ENCODE measurements at places on chromosomes 16 and 17.

DNA sequence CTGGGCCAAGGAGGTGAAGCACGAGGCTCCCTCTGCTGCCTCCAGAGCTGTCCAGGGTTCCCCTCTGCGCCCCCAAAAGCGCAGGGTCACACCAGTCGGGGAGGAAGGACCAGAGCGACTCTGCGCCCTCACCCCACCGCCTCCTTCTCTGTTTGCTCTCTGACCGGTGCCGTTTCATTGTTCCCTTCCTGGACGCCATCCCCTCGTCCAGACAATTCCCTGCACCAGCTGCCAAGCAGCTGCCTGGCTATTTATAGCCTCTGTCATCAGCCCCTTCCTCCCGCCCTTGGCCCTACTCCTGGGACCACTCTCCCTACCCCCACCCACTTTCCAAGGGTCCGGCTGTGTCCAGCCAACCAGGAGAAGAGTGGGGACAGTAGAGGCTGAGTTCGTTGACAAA is 68.8 kb upstream of the CREBBP start:
- DNase-seq: no peak

- DNase-seq: no peak
These were observed 299.5 kb downstream of the NPIPA8 start for GRCh38 chr16:18037051-18037450.

- no peak for DNase-seq
These were observed 158.6 kb downstream of the C16orf78 start for GRCh38 chr16:49531931-49532840.

DNA sequence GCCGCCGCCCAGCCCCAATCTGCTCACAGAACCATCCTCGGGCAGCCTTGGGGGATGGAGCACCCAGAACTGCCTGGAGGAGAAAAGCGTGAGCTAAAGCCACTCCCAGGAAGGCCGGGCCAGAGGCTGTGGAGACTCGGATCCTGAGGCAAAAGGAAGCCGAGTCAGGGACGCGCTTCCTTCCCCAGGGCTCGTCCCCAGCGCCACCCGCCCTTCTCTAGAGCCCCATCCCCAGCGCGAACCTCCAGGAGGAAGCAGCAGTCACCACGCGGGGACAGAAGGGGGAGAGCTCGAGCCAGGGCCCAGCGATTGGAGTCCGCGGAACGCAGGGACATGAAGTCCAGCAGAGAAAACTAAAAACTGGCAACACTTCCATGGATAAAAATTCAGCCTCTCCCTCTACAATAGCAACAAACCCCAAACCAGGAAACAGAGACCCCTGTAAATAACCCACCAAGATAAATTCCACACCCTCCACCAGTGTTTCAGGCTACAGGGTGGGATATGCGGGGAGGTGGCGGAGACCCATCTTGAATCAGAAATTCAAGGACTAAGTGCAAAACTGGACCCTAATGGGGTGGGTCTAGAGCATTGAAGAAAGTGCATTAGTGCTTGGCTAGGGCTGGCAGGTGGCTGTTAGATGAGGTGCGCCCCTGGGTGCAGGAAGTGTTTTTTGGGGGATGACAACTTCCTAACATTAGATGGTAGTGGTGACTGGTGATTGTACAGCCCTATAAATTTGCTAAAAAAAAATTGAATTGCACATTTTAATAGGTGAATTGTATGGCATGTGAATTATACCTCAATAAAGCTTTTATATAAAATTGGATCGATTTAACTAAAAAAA is 116.1 kb upstream of the METRNL start:
- peak; percentile 34 for DNase-seq

GRCh38 chr17:40303708-40304551 is 5.0 kb upstream of the RARA start:
- DNase-seq: no peak

DNA sequence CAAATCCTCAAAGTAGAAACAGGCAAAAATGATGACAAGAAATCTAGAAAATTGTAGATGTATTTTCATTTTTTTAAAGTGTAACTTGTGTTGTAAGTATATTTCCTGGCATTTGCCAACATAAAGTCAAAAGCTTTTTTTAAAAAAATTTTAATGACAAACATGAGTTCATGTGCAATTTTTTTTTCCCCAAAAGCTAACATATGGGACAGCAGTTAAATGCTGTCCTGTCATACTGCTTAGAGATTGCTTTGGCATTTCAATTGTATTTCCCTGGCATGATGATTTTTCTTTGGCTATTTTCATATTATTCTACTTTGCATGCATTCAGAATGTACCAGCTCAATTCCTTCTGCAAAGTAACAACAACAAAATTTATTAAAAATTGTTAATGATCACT is 24.5 kb upstream of the CPPED1 start:
- DNase-seq: no peak

DNA sequence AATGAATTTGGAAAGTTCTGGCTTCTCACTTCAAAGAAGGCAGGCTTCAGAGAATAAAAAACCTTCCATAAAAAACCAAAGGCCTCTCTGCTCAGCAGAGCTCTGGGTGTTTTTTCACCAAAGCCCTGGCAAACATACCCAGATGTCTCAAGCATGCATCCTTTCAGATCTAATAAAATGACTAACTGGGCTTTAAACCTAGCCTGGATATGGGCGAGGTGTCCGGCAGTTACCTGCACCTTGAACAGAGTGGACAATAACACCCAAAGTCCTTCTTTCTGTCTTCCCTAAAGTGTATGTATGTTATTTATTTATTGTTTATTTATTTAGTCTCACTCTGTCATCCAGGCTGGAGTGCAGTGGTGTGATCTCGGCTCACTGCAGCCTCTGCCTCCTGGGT is 469.3 kb downstream of the XYLT1 start:
- DNase-seq: no peak

- no peak for DNase-seq
These were observed 16.4 kb downstream of the REXO5 start for GRCh38 chr16:20822521-20823325.

DNA sequence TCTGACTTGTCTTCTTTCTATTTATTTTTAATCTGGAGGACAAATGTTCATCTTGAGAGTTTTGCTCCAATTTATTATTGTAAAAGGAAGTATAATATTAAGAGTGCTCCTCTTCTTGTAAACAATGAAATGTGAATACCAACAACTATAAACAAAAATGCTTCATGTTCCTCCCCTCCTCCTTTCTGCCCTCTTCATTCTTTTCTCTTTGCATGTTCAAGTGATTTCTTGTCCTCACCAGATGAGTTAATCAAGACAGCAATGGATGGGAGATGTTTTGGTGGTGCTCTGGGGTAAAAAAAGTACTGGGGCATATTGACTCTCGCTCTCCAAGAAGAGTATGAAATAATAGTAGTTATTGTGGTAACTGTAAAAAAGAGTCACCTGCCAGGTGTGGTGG is 24.3 kb downstream of the ITGB3 start:
- DNase-seq: no peak

DNA sequence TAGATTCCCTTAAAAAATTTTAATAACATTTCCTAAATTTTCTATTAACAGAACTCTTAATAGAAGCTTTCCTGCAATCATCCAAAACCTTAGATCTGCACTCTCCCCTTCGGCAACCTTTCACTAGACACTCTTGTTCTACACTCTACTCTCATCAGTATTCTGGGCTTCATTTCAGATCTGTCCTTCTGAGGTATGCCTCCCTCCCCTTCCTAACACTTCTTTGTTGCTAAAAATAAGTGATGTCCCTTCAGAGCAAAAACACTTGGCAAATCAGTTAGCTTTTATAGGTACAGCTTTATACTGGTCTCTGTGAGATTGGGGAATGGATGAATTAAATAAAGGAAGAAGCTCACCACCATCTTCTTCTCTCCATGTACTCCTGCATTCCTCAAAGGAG is 28.2 kb upstream of the GNAO1 start:
- no peak for DNase-seq

DNA sequence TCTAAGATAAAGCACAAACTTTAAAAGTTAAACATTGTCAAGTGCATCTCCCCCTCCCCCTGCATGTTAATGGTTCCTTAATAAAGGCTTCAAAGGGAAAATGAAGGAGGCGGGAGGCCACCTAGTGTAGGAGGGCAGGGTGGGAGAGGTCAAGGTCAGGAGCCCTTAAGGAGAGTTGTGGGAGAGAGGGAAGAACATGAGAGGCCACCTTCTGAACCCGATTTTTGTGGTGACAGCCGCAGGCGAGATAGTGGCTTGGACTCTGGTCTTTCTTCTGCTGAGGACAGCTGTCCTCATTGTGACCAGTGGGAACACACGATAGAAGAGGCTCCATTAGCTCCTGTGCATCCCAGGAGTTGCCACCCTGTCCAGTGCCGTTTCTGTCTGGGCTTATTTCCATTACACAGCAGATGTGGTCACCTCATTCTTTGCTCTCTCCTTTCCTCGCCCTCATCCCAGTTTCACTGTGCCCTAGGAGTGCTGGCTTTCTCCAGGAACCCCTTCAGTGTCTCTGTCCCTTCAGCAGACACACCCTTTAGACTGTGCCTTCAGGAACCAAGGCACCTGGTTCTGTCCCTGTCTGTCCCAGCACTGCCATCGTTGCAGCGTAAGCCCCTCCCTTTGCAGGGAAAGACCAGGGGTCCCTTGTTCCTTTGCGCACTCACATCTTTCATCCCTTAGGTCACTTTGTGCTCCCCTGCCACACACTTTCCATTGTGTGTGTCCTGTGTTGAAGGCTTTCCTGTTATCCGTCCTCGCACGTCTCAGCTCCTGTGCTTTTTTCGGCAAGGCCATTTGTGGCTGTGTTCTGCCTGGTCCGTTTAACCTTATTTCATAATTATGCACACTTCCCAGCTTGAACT is 7.5 kb downstream of the SEC14L1 start:
- no peak for DNase-seq

GRCh38 chr17:29049541-29050145 is 6.7 kb downstream of the PIPOX start:
- no peak for DNase-seq

- DNase-seq: no peak
These were observed 105.9 kb downstream of the ZFHX3 start for GRCh38 chr16:72942021-72942420.

- DNase-seq: no peak
These were observed 112.9 kb downstream of the METRNL start for GRCh38 chr17:83192161-83192788.

- DNase-seq: peak; percentile 58
These were observed 461.0 kb upstream of the C16orf82 start for GRCh38 chr16:26605626-26606271.

- DNase-seq: no peak
These were observed 22.9 kb upstream of the ZCCHC14 start for GRCh38 chr16:87515475-87516330.

DNA sequence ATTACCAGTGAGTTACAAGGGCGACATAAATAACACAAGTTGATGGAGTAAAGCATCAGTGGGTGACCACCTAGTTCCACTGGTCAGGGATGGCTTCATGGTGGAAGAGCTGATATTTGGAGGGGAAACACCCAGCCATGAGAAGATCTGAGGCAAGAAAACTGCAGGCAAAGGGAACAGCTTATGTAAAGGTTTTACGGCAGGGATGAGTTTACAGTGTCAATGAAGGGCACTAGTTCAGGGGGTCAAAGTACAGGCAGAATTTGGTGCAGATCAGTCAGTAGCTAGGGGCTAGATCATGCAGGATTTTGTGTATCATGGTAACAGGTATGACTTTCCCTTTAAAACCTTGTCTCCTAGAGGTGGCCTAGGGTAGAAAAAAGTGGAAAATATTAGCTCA is 339.6 kb downstream of the PMP22 start:
- no peak for DNase-seq

DNA sequence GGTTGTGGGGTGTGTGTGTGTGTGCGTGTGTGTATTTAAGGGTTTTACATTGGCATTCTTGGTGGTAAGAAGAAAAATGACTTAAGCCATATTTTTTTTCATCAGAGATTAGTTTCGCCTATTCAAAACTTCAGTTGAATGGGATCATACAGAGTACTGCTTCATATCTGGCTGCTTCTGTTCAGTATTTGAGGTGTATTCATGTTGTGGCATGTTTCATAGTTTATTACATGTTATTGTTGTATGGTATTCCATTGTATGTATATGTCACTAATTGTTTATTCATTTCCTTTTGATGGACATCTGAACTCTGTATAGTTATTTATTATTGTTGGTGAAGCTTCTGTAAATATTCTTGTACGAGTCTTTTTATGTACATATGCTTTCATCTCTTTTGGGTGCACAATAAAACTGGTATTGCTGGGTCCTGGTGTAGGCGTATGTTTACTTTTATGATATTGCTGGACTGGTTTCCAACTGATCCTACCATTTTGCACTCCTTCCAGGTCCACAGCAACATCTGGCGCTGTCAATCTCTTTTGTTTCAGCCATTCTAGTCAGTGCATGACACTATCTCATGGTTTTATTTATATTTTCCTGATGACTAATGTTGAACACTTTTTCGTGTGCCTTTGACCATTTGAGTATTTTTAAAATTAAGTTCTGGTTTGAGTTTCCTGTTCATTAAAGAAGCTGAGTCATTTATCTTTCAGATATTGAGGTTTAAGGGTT is 77.4 kb upstream of the MAF start:
- DNase-seq: no peak
